ENCODE measurements at places on chromosomes 7 and 10.

GRCh38 chr7:137970253-137970975 lies 31.5 kb downstream of the CREB3L2 start:
- no peak for DNase-seq

DNA sequence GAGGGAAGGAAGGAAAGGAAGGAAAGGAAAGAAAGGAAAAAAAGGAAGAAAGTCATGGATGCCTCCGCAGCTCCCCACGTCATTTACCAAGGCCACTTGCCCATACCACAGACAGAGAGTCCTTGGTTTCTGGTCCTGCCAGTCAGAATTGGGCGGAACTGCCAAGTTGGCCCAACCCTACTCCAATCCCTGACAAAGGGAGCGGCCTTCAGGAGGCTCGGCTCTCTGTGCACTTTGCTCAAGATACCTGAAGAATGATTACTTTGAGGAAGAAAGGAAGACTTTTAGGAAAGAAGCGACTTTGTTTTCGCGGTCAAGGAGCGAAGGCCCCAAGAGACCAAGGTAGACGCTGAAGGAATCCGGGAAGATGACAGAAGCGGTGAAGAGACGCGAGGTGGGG lies 49.1 kb upstream of the FXYD4 start:
- no peak for DNase-seq

- DNase-seq, result no peak
Measured at GRCh38 chr7:112286250-112287086, 80.0 kb downstream of the ZNF277 start.

DNA sequence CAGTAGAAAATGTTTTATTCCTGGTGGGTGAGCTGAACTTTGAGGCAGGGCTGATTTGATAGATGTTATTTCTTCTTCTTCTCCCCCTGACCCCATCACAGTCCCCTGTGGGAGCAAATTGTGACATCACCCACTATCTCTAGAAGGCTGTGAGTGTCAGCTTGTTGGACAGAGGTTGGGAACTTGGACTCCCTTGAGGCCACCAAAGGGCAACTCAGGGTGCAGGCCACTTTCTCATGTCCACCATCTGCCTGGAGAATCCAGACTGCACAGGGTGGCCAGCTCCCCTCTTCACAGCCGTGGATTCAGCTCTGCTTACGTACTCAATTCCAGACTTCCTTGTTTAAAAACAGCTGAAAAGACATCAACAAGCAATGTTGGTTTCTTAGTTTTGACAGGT lies 103.0 kb downstream of the LRRC18 start:
- no peak for DNase-seq

All from stimulated activated CD8-positive, alpha-beta memory T cell treated with anti-CD3 and anti-CD28 coated beads, Interleukin-15, amount 100 ng/mL, for 48 hours (primary cell).